ENCODE measurements at places on chromosomes 6 and 20. TPM values are rescaled to one million over a fixed set of nuclear protein-coding genes. Genes with fewer than 3 reads are reported as not detected.
A peak's percentile ranks its signal among the peaks of the same experiment; 100 is the strongest.

GRCh38 chr6:37897321-37897720, 77.8 kb downstream of the ZFAND3 start:
- DNase-seq: no peak

GRCh38 chr6:170088582-170088955, 202.3 kb downstream of the DLL1 start:
- DNase-seq: no peak

- no peak for DNase-seq
Measured at GRCh38 chr20:46683668-46683938, 5.6 kb downstream of the TP53RK start.

- DNase-seq: no peak
Measured at GRCh38 chr6:144908004-144908403, 622.9 kb downstream of the UTRN start.

- peak; percentile 5 for DNase-seq
Measured at GRCh38 chr6:167501831-167502385, 177.0 kb downstream of the TTLL2 start.

DNA sequence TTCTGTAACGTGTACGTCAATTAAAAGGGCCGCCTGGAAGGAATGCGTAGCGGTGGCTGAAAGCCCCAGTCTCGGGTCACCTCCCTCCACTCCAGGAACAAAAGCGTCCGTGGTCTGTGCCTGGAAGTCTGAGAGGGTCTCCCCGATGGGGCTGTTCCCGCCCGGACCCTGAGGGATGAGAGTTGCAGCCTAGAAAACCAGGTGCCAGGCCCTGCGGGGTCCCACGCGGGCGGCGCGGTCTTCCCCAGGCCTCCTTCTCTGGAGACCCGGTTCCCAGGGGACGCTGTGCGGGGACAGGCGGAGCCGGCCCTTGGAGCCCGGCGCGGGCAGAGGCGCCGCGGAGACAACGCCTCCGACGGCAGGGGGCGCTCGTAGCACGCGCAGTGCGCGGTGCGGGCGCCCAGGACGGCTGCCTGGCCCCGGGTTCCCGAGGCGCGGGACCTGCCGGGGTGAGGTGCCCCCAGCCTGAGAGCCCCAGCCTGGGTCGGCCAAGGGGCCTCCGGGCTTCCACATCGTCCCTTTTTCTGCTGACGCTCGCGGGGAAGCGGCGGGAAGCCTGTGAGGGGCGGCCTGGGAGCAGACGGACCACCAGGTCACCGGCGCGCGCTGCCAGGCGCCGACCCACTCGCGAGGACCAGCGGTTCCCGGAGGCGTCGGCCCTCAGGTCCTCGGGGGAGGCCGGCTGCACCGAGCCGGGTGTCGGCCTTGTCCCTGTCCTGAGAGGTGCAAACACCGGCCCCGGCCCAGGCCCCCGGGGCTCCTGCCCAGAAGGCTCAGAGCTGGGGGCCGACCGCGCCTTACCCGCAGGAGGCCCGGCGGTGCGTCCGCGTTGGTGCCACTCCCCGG, 5.3 kb upstream of the FOXC1 start:
- peak; percentile 55 for DNase-seq

DNA sequence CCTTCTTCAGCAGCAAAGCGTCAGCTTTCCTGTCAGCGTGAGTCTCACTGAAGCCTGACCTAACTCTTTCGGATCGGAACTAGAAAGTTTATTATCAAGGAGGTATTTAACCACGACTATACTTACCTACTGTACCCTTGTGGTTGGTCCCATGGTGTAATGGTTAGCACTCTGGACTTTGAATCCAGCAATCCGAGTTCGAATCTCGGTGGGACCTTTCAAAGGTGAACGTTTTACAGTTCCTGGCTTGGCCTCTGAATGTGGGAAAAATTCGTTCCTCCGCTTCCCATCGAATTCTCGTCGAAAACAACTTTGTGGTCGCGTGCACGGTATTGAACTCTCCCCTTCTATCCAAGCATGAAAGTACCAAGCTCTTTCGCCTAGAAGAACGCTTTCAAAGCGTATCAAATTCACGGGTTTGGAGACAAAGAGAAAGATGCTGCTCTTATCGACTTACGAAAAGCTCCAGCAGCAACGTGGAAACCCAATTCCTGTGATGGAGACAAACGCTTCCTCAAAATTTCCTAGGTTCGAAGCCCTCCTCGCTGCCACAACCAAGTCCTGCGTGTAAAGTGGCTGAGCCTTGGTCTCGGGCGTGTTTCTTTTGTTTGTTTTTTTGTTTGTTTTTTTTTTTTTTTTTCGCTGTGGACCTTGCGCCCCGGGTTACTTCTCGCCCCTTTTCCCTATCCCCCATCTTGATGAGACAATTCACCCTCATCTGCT, 63.7 kb downstream of the GPX5 start:
- DNase-seq: peak; percentile 97

GRCh38 chr6:158707821-158708195, 58.0 kb downstream of the SYTL3 start:
- DNase-seq: no peak

- DNase-seq: no peak
Measured at GRCh38 chr20:63081831-63082230, 75.1 kb upstream of the BHLHE23 start.

DNA sequence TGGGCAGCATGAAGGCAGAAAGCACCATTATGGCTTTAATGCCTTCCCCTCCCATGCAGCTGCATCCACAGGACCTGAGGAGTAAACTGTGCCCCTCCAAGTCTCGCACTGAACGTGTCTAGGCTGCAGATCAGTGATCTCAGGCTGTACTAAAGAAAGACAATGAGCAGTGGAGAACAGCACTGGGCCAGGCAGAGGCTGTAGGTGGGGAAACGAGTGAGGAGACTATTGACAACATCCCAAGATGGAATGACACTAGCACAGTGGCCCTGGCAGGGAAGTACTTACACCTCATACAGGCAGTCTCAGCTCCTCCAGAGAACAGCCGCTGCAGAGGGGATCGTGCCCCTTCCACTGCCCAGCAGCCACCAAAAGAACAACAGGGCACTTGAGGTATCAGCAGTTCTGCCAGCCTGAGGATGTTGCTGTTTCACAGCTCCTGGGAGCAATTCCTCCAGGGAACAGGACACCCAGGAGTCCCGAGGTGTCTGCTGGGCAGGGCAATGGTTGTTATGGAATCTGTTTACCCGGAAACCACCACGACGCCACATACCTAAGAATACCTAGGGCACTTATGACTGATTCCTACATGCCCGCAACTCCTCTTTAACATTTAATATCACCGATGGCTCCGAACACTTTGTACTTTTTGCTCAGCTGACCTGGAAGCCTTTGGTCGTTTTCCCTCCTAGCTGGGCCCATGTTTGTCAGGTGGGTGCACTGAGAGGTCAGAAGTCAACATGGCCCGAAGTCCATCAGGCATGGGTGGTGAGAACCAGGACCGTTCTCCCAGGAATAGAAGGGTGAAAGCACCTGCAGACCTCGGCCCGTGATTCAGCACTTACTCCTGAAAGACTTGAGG, 79.1 kb downstream of the SLC22A23 start:
- no peak for DNase-seq

DNA sequence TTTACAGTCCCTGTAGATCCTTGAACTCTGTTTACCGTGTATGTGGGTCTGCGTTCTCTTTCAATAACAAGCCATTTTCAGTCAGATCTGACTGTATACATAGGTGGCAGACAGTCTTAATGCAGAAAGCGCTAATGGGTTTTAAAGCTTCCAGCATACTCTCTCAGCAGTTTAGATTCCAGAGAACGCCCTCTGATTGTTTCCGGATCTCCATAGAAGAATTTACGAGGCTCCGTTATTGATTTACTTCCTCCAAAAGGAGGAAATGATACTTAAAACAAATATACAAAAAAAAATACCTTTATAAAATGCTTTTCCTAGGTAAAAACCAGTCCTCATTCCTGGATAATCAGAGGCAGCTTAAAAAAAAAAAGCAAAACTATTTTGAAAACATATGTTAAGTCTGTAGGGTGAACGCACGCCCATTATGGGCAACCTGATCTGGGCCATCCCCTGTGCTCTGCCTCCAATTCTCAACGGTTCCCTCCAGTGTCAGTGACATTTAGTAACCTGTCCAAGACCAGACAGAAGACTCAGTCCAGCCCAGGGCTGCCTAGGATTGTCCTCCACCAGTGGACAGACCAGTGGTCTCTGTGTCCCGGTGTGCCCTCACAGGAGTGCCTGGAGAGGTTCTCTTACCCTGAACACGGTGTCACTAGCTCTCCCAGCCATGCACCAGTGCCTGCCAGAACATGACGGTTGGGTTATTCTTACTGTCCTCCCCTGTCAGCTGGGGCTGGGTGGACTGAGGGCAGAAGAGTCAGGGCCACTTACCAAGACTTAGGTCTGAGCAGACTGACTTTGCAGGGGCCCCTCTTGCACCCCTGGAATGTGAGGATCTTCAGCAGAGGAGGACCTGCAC, 217.3 kb downstream of the ARID1B start:
- DNase-seq: no peak

DNA sequence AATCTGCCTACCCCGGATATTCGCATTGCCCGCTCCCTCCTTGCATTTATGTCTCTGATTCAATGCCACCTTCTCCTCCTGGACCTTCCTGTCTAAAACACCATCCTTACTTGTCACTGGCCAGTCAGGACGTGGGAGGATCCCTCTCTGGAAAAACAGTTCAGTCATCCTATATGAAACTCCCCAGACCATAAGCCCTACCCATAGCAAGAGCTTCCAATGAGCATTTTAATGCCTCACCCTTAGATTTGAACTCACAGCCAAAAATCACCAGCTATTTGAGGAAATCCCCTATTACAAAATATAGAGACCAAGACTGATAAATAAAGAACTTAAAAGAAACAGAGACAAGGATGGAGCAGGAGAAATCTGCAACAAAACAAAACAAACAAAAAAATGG, 86.4 kb downstream of the SHLD1 start:
- DNase-seq: no peak

DNA sequence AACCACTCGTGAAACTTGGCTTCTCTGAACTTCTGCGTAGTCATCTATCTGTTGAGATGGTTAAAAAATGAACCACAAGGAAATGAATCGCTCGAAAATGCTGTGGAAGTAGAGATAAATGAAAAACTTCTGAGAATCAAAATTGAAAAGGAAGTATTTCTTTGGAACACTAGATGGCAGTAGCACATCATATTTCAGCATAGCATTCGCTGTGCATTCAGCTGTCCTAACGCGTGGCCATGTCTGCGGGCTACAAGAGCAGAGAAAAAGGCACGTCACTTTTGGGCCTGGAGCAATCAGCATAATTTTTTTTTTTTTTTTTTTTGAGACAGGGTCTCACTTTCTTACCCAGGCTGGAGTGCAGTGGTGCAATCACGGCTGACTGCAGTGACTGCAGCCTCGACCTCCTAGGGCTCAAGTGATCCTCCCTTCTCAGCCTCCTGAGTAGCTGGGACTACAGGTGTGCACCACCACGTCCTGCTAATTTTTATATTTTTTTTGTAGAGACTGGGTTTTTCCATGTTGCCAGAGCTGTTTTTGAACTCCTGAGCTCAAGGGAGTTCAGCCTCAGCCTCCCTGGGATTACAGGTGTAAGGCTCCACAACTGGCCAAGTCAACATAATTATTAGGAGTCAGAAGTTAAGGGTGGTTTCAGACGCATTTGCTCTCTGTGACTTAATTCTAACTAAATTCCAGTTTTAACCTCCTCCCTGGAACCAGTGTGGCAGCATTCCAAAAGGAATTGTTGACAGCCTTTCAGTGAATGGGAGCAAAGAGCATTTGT, 8.8 kb upstream of the PERP start:
- peak; percentile 62 for DNase-seq

DNA sequence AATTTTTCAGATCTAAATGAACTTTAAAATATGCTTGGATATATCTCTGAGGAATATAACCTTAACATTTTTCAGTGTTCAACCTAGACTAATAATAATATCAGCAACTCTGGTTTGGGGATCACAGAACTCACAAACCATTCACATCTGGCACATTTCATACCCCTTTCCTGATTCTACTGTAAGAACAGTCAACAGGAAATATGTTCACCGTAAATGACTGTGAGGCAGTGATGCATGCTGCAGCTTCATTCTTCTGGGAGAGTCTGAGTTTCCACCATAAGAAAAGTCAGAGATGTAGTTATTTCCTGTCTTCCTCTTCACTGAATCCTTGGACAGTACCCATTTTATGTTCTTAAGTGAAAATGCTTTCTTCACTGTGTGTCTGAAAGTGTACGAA, 134.2 kb upstream of the IFNGR1 start:
- peak; percentile 39 for DNase-seq

GRCh38 chr20:35453647-35454046, 1.8 kb upstream of the CEP250 start:
- no peak for DNase-seq

DNA sequence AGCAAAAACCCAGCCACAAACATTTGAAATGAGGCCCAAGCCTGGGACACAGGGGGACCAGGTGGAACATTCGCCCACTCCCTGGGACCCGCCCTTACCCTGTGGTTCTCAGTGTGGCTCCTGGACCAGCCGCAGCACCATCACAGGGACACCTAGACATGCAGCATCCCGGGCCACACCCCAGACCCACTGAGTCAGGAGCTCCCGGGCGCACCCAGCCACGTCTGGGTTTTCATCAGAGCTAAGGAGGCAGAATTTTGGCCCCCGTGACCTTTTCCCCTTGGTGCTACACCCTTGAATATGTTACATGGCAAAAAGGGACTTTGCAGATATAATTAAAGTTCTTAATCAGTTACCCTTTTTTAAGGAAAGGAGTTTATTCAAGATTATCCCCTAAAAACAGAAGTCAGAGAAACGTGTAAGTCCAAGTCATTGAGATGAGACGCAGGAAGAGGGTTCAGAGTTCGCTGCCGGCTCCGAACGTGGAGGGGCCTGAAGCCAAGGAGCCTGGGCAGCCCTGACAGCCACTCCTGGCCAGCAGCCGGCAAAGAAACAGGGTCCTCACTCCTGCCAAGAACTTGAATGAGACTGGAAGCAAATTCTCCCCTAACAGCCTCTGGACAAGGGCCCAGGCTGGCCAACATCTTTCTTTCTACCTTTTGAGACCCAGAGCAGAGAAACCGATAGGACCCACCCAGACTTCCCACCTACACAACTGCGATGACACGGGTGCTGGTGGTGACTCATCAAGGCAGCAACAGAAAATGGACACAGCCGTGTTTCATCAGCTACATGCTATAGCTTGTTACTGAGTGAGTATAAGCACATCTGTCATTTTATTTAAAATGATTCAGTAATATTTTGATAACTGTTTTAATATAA, 25.3 kb downstream of the BFSP1 start:
- DNase-seq: no peak

- no peak for DNase-seq
Measured at GRCh38 chr6:20589266-20589665, 55.0 kb downstream of the CDKAL1 start.

- DNase-seq: no peak
Measured at GRCh38 chr20:5328268-5328667, 11.5 kb upstream of the PROKR2 start.

DNA sequence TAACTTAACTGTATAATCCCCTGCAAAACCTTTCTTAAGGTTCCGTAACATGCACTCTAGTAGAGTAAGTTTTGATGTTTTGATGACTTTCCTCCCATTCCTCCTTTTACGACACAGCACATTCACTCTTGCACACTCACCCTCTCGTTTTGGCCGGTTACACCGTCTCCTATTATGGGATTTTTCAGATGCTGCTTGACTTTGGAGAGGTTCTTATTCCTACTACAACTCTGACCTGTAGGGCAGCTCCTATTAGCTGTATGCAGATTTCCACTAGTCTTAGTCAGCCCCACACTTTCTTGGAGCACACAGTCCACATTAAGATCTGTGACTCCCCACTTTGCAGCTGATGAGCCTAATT, 223.7 kb upstream of the SYNCRIP start:
- DNase-seq: no peak

Gene SAMD5
- total RNA-seq: 6.9 TPM

Gene PROKR2
- total RNA-seq: not detected

Gene BPIFA1
- not detected for total RNA-seq

Gene FRMD1
- not detected for total RNA-seq

Gene MYT1
- total RNA-seq: not detected

Gene TPD52L1
- total RNA-seq: 328 TPM

Gene PPP1R3G
- 0.26 TPM for total RNA-seq

Gene PTK6
- 4.4 TPM for total RNA-seq

Gene KCNQ5
- 0.27 TPM for total RNA-seq

Gene CCDC28A
- total RNA-seq: 37.5 TPM
